ENCODE measurements at places on chromosomes 12 and 14.

GRCh38 chr12:108526482-108527165, 11.5 kb downstream of the FICD start:
- DNase-seq = peak; percentile 76

GRCh38 chr14:31189346-31190218, 18.0 kb downstream of the HECTD1 start:
- no peak for DNase-seq

DNA sequence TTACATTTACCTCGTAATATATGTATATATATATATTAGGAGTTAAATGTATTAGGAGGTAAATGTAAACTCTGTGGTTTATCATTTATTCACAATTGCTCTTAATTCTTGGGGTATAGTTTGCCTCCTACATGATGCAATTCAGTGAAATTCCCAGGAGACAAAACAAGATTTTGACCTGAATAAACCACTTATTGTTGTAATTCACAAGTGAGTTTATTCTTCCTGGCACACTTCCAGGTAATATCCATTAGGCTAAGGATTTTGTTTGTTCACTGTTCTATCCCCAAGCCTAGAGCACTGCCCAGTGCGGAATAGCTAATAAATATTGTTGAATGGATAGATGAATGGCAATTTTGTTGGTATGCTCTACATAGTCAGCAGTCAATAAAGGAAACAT, 3.0 kb downstream of the SMIM10L1 start:
- no peak for DNase-seq

DNA sequence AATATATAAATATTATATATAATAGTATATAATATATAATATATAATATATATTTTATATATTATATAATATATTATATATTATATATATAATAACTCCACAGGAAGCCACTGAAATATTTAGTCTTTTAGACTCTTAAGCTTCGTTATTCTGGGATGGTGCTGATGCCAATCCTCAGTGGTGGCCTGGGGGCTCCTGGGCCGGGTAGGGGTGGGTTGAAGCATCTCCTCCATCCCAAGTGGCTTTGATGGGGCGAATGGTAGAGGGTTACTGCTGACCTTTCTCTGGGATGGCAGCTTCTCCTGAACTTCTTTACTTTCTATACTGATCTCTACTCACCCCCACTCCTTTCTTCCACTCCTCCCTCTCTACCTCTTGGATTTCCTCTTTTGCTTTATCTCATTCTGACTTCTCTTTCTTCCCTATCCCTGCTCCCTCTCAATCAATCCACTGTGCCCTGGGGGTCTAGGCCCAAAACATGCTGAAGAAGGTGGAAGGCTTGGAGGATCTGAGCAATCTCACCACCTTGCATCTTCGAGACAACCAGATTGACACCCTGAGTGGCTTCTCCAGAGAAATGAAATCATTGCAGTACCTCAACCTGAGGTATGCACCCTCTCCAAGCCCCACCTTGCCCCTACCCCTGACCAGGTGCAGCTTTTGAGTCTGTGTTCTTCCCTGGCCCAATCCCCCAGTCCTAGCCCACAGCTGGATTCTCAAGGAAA, 4.8 kb upstream of the ENO2 start:
- no peak for DNase-seq

DNA sequence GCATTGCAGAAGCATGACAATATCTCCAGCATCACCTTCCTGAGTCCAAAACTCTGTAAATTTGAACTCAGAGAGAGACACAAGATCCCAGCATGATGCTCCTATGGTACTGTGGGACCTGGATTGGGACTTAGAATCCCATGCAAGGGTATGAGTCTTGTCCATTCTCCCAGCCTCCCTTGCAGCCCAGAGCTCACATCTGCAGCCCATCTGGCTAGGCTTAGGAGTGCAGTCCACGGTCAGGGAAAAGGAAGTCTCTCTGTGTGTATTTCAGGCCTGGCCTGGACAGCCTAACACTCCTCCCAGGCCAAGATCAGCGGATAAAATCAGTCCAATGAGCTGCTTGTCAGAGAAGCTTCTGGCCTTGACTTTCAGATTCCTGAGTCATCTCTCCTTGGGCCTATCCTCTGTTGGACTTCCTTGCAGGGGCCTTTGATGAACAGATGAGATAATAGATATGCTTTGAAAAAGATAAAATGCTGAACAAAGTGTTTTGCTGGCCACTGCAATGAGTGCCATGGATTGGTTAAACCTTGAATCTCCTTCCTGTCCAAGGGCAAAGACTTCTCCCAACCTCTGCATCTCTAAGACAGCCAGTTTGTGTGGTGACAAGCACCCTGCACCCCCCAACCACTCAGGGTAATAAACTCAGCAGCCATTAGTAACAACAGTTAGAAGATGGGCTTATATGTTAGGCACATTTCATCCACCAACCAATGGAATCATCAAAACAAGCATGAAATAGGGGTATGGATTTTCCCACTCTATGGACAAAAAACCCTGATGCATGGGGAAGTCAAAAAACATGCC, 412.8 kb upstream of the TBX3 start:
- peak; percentile 79 for DNase-seq
